Cardiac fibroblast (primary cell): ENCODE measurements at places on chromosomes 7 and 10.
A peak's percentile ranks its signal among the peaks of the same experiment; 100 is the strongest.

- DNase-seq: no peak
Measured at GRCh38 chr10:108852211-108852610, 1071.1 kb downstream of the XPNPEP1 start.

DNA sequence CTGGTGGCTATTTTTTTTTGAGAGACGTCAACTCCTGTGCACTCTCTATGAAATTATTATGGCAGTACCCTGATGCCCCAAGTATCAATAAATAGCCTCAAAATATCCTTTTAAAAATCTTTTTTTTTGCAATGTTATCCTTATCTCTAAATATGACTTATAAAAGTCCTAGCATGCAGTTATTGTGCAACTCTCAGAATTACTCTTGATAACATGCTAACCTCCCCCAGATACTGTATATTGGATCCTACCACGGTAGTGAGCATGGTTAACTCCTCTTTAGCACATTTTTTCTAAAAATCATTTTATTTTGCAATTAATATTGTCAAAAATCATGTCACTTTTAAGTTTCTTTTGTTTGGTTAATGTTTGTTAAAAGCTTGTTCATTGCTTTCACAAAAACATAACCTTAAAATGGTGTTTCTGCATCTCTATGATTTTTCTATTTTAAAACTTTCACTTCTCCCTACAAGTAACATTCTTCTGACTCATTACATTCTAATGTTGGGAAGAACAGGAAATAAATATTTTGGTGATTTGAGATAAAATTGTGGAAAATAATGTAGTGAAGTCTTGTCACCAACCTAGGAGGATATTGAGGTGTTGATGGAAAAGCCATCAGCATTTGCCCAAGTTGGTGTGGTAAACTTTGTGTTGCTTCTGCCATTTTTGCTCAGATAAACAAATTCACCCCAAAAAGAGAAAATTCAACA is 42.1 kb upstream of the ADRA2A start:
- DNase-seq: peak; percentile 38

GRCh38 chr7:131013716-131014115 is 279.7 kb upstream of the KLF14 start:
- DNase-seq: no peak

- no peak for DNase-seq
Measured at GRCh38 chr7:67823345-67823744, 826.7 kb downstream of the TYW1 start.

DNA sequence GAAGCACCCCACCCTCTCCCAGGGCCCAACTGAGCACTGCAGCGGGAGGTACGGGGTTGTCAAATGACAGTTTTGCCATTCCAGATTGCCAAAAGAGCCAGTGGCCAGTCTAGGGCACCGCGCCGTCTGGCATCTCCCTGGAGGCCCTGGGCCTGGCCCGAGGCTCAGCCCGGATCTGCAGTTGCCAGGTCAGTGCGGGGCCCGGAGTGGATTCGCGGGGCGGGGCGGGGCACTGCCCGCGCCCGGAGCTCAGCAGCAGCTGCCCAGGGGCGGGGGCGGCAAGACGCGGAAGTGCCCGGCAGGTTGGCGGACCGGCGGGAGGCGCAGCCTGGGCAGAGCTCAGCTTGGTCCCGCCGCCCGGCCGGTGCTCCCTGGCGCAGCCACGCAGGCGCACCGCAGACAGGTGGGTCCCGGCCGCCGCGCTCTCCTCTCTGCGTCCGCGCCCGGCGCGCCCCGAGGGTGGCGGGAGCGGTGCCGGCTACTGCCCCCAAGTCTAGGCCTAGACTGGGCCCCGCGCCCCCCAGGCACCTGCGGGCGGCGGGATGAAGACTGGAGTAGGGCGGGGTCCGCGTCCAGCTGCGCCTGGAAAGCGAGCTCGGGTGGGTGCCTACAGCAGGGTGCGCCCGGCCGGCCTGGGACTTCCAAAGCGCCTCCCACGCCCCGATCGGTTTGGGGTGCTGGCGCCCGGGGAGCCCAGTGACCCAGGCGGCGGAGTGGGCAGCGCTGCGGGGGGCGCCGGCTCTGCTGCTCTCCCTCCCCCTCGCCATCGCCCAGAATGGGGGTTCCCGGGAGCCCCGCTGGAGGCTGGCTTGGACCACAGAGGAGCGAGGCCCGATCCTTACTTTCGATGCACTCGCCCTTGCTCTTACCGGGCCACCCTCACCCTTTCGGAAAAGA is at the start of gene IRF5:
IRF5 (plus strand) TSS at position 281 of the 897 bp plus-strand sequence. CDS start 4,155 bp downstream, outside the sequence.
- no peak for DNase-seq

DNA sequence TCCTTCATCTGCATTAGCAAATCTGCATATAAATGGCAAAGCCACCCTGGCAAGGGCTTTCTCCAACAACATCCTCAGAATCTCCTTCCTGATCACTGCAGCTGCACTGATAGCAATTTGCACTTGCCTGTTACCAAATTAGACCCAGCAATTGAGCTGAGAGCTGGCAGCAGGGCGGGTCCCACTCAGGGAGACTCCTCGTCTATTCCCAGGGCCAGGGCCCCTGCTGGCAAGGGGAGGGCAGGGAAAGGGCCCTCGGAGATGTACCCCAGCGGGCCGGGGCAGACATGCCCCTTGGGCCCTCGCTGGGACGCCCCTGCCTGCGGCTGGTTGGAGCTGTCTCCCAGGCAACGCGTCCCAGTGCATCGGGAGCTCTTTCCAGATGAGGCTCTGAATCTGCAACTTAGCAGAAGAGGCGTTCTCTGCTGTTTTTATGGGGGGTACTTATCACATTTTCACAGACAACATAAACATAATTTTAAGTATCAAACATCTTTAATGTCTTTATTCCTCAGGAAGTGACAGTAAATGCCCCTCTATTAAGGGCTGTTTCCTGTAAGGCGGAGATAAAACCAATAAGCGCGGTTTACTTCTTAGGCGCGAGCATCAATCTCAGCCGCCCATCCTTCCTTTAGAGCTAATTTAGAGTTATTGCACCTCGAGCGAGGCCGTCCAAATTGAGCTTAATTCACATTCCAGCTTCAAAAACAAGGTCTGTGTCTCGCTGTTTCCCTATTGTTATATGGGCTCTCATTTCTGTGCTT is 249.0 kb upstream of the PPP2R2D start:
- DNase-seq: no peak

GRCh38 chr7:157910446-157910845 is 573.6 kb downstream of the DNAJB6 start:
- no peak for DNase-seq

DNA sequence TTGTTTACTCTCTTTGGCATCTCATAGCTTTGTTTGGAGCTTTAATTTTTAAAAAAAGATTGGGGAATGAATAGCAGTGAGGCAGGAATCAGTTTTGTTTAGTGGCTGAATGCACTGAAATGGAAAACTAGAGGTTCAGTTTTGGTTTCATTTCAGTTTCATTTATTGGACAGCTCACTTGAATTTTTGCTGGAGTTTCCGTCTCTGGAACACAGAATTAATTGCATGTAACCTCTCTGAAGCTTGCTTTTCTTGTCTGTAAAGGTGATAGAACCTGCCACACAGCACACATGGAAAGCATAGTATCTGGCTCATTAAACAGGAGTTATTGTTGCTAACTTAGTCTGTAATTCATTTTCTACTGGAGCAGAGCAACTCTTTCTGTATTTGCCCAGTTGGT is 7.1 kb downstream of the GRM8 start:
- DNase-seq: no peak

DNA sequence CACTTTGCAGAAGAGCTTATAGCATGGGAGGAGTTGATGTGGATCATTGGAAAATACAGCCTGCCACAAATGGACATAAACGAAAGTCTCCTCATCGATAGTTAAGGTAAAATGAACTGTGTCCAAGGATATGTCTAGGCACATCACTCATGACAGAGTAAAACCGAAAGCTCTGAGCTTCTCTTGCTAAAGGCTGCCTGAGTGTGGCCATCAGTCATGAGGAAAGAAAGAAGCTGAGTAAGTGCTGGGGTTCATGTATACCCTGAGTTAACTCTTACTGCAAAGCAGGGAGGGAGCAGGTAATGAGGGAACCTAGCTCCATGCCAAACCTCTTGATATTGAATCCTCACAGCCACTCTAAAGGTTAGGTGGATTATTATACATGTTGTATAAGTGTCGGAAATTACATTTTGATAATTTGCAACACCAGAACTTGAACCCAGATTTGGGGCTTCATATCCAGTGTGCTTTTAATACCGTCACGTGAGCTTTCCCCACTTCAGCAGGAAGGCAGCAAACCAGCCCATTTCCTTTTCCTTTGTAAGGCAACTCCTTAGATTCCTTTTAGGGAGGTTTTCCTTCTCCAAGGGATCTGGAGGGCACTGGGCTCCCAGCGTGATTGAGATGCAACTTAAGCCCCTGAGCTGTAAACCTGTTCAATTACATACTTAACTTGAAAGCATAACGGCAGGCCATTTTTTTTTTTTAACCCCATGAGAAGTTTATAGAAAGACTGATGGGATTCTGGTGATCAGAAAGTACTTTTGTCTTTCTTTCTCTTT is 215.0 kb downstream of the PHF14 start:
- DNase-seq: no peak
